Mesendoderm (in vitro differentiated cells): ENCODE measurements at places on chromosomes 16 and 17.
A peak's percentile ranks its signal among the peaks of the same experiment; 100 is the strongest.

- no peak for DNase-seq
These were observed 132.6 kb downstream of the PARN start for GRCh38 chr16:14497245-14498082.

DNA sequence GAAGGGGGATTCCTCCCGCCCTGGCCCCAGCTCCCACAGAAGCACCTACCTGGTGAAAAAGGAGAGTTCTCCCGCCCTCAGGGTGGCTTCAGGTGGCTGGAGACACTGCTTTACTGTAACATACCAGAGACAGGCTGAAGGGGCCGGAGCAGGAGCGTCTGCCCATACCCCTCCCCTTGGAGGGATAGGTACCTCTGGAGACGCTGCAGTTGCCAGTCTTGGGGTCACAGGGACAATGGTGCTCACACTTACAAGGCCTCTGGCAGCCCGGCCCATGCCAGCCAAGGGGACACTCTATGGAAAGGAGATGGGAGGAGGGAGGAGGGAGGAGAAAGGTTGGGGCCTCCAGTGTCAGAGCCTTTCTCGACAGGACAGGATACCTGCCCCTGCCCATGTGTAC is 6.6 kb downstream of the NAGPA start:
- no peak for DNase-seq

DNA sequence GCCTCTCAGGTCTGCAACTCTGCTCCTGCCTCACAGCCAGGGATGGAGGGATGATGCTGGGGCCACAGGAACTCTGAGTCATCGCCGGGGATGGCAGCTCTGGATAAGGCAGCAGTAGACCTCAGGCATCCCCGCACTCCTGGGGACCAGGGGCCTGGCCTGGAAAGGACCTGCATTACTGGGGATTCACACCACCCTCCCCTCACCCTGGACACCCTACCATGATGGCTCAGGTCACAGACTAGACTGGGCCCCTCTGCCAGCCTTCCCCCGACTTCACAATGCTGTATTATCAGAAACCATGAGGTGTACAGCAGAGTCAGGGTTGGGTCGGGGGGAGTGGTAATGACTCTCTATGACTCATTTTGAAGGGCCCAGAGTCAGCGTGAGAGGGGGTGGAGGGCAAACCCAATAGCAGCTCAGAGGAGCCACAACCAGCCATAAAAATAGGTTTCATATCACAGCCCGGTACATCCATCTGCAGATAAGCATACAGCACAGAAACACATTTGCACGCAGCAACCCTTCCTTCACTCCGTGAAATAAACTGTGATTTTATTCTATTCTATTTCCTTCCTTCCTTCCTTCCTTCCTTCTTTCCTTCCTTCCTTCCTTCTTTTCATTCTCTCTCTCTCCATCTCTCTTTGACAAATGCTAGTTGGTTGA is 28.8 kb downstream of the DYNLRB2 start:
- DNase-seq, result no peak

- no peak for DNase-seq
These were observed 11.6 kb downstream of the NATD1 start for GRCh38 chr17:21241564-21241963.

- DNase-seq, result peak; percentile 74
These were observed 52.0 kb upstream of the SREBF1 start for GRCh38 chr17:17888821-17889220.

DNA sequence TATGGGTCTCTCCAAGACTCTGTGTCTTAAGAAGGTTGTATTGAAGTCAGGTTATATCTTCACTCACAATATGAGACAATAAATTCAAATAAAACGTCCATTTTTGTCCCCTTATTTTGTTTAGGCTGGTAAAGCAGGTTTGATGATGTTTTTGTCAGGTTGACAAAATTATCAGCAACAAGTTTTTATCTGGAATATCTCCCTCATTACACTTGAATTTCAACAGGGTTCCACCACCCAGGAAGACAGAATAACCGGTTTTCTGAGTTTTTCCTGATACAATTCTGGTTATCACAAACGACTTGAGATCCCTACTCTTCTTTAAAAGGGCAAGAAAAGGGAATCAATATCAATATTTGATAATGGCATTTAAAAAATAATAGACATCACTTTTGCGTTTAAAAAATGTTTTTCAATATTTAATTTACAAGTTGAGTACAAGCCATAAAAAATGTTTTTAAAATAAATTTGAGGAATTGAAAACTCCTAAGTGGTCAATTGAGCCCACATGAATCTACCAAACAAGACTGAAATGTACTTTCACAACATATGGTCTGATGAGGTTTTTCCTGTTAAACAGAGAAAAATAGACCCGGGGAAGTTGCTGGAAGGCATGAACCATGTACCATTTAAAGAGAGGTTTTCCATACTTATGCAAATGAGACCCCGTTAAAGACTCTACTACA is 1.4 kb upstream of the ATP6V0A1 start:
- DNase-seq, result no peak

GRCh38 chr16:81458827-81459598 is 14.4 kb downstream of the CMIP start:
- no peak for DNase-seq

DNA sequence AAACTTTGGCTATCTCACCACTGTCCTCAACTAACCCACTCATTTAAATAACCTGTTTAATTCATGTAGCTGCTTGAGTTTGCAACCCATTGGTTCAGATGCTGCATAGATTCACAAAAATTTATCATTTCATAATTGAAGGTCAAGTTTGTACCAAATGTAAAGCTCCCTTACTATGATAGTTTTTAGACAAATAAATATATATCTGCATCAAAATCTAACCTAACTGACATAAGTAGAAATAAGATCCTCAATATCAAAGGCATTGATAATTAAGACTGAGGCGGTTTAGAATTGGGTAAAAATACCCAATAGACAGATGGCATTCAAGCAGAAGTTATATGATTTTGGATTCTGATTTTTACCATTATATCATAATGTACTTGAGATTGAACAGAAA is 132.9 kb upstream of the NACA2 start:
- DNase-seq, result no peak

DNA sequence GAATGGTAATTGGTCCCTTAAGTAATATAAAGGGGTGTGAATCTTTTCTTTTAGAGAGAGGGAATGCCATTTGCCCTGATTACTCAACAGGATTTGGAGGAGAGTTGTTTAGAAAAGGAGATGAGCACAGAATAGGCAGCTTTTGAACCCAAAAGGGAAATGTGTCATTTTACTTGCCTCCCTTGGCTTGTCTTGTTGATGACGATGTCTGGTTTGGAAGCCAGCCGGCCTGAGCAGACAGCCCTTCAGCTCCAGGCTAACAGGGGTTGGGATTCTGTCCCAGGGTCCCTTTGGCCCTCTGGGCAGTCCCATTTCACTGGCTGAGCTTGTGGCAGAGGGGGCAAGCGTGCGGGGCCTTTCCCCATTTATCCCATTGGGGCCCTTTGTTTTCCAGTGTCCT is 22.3 kb upstream of the PRKAR1A start:
- DNase-seq, result no peak

DNA sequence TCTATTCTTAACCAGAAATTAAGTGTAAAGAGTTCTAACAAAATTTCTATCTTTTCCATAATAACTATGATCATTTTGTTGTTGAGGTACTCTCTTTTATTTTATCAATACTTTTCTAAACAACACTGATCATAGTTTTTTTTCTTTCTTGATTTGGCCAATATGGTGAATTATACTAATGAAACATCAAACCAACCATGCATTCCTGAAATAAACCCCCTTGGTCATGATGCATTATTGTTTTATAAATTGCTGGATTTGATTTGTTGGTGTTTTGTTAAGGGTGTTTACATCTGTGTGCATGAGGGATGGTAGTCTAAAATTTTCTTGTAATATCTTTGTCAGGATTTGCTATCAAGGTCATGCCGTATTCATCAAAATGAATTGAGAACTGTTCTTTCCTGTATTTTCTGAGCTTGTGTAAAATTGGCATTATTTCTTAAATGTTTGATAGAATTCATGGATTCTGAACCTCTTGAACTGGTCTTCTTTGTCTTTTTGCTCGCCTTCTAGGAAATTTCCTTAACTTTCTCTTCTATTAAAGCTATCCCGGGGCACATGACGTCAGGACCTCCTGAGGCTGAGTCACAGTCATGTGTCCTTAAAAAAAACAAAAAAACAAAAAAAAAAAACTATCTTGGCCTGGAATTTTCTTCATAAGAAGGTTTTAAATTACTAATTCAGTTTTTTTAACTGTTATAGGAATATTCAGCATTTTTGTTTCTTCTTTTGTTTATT is 3.9 kb upstream of the TRIM25 start:
- DNase-seq, result no peak

GRCh38 chr17:50213026-50214022 is 11.9 kb upstream of the COL1A1 start:
- peak; percentile 86 for DNase-seq
